Epithelial cell of prostate (primary cell): ENCODE measurements at places on chromosomes 5 and 9.

DNA sequence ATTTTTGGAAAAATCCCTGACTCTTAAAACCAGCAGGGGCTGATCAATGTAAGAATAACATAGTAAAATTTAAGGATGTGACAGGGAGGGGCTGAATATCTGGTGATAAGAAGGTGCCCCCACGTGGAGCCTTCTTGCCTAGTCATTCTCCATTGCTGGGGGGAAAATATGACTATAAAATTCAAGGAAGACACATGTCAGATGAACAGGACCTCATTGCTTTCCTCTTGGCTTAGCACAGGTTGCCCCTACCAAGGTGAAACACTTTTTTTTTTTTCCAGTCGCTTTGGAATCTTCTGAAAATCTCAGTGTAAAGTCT, 310.9 kb downstream of the EFNA5 start:
- no peak for DNase-seq

DNA sequence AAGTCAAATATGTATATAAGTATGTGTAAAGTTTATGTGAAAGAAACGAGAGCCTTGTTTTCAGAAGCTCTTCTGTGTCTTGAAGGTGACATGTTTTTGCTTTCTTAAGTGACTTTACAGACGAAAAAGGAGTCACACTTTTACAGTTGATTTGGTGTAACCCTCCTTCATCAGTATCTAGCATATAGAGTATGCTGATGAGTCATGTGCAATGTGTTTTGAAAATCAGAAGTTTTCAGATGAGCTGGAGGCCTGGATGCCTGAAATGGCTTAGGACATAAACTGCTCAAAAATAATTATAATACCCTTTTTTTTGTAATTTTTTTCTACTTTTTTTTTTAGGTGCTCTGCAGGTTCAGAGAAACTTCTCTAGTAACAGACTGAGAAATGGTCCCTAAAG, 209.5 kb downstream of the CD180 start:
- no peak for DNase-seq

- no peak for DNase-seq
These were observed 42.3 kb downstream of the FBXO4 start for GRCh38 chr5:41967401-41967800.

GRCh38 chr5:54643685-54644106, 126.1 kb downstream of the SNX18 start:
- peak; percentile 55 for DNase-seq

DNA sequence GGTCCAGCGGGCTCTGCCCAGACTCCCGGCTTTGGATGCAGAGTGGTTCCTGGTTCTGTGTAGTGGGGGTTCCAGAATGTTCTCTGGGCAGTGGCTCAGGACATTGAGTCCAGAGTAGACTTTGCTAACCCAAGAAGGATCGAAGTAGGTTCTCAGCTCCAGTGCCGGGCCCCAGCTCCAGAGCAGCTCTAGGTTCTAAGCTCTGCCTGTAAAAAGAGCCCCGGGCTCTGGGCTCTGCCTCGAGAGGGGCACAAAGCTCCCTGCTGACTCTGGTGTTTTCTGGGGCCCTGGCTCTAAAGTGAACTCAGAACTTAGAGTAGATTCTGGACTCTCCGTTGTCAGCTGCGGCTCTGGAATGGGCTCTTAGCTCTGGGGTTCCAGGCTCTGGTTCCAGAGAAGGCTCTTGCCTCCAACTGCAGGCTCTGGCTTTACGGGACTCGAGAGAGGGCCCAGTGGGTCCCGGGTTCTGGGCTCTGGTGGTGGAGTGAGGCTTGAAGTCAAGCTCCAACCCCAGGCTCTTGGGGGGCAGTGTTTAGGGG, 414 bp downstream of the WDR38 start:
- DNase-seq: no peak

GRCh38 chr5:180323941-180324600, 29.1 kb downstream of the GFPT2 start:
- DNase-seq: peak; percentile 16

DNA sequence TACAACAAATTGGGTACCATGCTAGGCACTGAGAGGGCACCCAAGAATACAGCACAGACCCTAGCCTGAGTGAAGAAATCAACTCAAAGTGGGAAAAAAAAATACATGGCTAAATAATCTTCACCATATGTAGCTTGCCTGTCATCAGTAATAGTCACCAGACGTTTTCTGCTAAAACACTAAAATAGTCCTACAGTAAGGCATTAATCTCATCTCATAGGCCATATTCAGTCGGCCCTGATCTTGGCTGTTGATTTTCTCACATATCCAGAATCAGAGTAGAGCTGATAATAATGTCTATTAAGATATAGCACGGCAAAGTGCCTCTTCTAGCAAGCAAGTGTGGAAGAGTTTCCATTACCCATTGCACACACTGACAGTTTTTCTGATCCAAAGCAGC, 322.1 kb upstream of the SLC30A5 start:
- no peak for DNase-seq

GRCh38 chr9:121950441-121950840, 142.7 kb downstream of the TTLL11 start:
- DNase-seq: no peak

- no peak for DNase-seq
These were observed 20.7 kb upstream of the TRMT10B start for GRCh38 chr9:37732952-37733351.

GRCh38 chr9:76643399-76644117, 120.7 kb upstream of the PCA3 start:
- DNase-seq: no peak

- DNase-seq: no peak
These were observed 1397.0 kb upstream of the C9orf72 start for GRCh38 chr9:28970241-28970654.

GRCh38 chr5:132264546-132265335, 7.2 kb downstream of the PDLIM4 start:
- DNase-seq: no peak

- no peak for DNase-seq
These were observed 172.9 kb upstream of the PTCH1 start for GRCh38 chr9:95689669-95690068.

DNA sequence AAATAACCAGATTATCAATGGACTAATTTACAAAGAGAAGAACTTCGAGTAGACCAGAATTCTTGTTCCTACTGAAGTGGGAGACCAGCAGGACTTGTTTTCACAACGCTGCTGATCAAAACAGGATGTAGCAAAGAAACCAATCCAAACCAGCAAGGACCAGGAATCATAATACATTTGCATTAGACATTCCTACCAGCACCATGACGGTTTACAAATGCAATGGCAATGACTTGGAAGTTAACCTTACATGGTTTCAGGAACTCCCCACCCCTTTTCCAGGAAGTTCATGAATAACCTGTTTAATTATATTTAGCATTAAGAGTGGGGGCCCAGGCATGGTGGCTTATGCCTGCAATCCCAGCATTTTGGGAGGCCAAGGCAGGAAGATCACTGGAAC, 100.0 kb downstream of the LPAR1 start:
- DNase-seq: no peak

DNA sequence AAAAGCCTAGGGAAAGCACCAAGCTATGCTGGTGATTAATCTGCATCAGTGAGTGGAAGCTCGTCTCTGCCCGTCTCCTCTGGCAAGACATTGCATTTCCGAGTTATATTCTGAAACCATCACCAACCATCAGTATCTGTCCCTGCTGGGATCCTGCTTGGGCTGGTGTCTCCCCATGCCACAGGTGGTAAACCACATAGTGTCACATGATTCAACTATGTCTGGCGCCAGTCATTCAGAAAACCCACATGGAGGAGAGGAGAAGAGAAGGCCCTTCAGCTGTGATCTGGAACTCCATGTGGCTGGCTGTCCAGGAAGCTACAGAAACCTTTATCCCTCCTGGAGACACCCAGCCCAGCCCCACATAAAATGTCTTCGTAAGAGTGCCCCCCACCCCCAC, 4.8 kb downstream of the IL9 start:
- no peak for DNase-seq

GRCh38 chr5:180250329-180250728, 41.3 kb upstream of the RASGEF1C start:
- DNase-seq: no peak

GRCh38 chr9:121218357-121219027, 16.8 kb upstream of the RAB14 start:
- no peak for DNase-seq

DNA sequence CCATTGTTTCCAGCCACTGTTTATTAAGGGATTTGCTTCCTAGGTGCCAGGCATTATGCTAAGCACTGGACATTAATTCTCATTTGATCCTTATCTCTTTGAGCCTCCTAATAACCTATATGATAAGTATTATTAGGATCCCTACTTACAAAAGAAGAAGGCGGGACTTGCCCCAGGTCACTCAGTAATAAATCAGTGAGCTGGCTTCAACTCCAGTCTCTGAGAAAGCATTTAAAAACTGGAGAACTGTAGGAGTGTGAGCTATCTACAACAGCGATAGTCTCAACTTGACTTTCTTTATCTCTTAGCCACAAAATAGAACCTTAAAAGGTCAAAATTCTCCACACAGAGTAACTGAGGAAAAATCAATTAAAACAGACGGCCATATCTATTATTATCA, 155.0 kb downstream of the GNAQ start:
- no peak for DNase-seq

DNA sequence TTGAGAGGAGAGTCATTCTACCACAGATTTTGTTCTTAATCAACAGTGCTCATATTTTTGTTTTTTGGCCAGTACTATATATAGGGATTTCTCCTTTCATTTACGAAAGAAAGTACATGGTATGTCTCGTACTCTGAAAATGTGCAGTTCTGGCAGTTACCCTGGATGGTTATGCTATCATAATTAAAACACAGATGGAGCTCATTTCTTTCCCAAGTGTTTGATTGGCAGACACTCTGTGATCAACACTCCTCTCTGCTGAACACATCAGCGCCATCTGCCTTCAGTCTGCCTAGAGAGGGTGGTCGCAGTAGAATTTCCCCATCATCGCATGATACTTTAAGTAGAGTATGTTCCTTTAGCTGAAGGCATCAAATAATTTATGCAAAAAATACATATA, 64.5 kb downstream of the PAM start:
- DNase-seq: no peak

DNA sequence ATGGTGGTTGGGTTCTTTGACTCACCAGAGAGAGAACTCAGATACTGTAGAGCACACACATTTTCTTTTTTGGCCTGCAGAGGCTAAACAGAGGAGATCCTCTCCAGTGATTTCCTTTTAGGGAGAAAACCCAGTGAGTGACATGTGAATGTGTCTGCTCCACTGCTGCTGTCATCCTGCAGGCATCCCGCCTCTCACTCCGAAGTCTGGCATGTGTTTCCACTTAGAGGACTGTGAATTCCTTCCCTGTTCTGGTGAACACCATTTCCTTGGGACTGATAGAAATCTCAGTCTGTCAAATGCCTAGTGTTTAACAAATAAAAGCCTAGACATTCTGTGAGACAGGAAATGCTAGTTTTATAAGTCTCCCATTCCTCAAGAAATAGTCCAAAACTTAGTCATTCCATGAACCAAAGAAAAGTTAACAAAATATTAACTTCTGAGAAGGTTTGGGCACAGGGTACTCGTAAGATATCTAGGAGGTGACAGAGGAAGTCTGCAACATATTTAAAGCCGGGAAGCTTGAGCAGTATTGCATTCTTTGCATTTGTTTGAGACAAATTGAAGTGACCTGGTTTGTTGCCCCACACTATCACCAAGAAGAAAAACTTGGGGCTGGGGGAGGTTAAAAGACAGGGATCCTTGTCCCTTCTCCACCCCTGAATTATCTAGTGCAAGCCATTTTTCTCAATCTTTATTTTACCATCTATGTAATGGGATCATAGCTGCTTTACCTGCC, 74.9 kb upstream of the NIPAL4 start:
- DNase-seq: peak; percentile 40

GRCh38 chr5:130077007-130077406, 172.7 kb downstream of the CHSY3 start:
- DNase-seq: no peak

- no peak for DNase-seq
These were observed 81.8 kb downstream of the CMYA5 start for GRCh38 chr5:79771387-79771786.

- DNase-seq: no peak
These were observed 603.0 kb downstream of the CCDC171 start for GRCh38 chr9:16155878-16156277.

DNA sequence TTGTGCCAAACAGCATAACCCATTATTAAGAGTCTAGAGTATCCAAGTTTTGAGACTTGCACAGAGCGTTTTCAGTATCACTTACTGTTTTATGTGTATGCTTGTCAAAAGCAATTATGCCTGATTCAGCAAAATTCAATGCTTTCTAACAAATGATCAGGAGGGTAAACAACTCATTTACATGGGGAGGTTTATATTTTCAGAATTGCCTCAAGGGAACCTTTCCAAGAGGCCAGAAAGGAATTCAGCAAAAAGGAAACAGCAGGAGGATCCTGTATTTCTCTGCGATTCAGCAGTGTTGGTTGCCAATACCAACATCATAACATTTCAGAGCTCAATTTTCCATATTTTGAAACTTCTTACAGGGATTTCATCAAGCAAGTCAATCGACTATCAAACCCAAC, 69.3 kb upstream of the DAB2 start:
- DNase-seq: no peak

DNA sequence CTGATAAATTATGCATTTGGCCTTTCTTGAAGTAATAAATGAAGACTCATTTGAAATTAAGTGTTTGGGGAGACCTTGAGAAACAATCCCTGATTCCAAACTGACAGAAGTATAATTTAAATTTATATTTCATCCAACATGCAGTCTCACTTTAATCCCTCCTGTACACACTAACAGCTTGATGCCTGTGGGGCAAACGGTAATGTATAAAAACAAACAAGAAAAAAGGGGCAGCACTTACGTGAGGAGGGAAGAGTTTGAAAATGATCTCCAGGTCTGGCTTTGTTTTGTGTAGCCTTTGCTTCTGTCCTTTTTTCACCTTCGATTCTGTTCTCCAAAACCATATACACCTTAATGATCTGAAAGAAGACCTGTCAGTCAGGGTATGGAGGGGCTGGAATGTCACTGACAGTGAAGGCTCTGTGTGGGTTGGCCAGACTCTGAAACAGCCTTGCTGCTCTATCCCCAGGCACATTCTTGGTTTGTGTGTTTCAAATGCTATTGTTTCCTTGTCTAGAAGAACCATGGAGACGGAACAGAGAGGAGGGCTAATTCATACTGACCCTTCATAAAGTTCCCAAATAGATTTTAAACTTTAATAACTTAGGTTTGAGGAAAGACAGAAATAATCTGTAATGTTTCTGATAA, 338.2 kb upstream of the WWC1 start:
- no peak for DNase-seq

GRCh38 chr9:114388764-114389375, 1.1 kb upstream of the AKNA start:
- no peak for DNase-seq

DNA sequence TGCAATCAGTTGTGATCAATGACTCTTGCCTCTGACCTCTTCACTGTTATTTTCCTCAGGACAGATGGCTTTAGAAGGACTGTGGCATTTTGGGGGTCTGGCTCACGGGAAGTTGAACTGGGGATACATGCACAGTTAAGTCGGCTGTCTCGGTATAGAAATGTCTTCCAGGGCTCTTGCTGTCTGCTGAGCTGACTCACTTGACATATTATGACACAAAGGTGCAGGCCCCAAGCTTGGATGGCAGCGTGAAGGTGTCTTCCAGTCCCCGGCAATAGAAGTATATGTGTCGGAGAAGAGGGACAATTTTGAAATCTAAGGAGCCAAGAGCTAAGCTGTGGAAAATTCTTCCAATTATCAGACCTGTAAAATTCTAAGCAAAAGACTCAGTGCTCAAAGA, 9.8 kb upstream of the ARSI start:
- DNase-seq: no peak
